ENCODE measurements at places on chromosomes 11 and 22. TPM values are rescaled to one million over a fixed set of nuclear protein-coding genes. Genes with fewer than 3 reads are reported as not detected.

The NOL12 gene
- total RNA-seq = 28.2 TPM

The PTPMT1 gene
- 73.5 TPM for total RNA-seq

The MGAT3 gene
- total RNA-seq = 0.35 TPM

The ARHGAP42 gene
- total RNA-seq = 6.3 TPM

The OR6T1 gene
- not detected for total RNA-seq

The OR10A4 gene
- total RNA-seq = not detected

The SCN3B gene
- 0.23 TPM for total RNA-seq
